Lung (tissue), 17 donors: ENCODE measurements at places on chromosomes 5 and 9. TPM values are rescaled to one million over a fixed set of nuclear protein-coding genes. Genes with fewer than 3 reads are reported as not detected.

Gene CCDC171
- total RNA-seq: 3.8 TPM

DNA sequence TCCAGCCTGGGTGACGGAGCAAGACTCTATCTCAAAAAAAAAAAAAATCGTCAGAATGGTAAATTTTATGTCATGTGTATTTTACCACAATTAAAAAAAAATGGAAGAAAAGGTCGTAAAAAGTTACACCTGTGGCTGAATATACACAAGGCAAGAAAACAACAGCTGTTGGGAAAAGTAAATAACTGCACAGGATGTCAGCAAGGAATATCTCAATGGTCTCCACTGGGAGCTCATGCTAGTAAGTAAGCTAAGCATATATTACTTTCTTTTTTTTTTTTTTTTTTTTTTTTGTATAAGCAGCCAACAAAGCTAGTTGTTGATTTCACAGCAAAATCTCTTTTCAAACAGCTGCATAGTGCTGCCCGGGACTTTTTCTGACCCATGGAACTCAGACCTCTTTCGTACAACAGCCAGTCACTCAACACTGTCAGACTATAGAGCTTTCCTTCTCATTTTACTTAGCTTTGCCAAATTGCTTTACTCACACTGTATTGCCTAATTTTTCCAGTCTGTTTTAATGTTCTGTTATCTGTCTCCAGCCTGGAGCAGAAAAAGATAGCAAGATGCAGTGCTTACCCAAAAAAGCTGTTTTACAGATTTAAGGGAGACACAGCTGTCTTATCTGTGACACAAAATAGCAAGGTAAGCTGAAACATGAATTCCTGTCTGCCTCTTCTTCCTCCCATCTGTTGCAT lies 175.9 kb downstream of the ENC1 start:
- peak; percentile 96 for DNase-seq

GRCh38 chr5:96752341-96753016 lies 55.3 kb downstream of the ERAP1 start:
- peak; percentile 21 for DNase-seq

- no peak for DNase-seq
Observed at GRCh38 chr5:87121304-87122150, 146.2 kb upstream of the RASA1 start.

- no peak for DNase-seq
Observed at GRCh38 chr5:135831851-135832555, 2.5 kb upstream of the SLC25A48 start.

DNA sequence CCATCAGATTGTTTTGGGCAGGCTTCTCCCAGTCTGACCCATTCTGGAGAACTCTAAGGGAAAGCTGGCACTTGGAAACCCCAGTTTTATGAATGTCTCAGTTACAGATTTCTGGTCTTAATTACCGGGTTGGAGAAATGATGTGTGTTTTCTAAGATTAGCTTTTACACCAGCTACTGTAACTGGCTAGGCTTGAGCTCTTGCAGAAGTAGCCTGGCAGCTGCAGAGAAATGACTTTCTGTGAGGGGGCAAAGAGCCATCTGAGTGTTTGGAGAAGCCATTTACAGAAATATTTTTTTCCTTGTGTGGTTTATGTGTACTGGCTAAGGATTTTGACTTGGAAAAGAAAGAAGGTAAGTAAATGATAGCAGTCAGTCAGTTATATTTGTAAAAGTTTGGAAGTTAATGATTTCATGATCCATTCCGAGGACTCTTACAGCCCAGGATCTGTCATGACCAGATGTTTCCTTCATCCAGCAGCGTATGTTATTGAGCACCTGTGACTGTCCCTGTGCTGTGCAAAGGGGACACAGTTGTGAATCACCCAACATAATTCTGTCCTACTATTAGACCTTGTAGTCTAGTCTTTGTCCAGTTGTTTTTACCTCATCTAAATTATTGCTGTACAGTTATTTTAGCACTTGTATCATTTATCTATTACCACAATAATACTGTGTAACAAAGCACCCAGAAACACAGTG lies 53.7 kb upstream of the GDNF start:
- no peak for DNase-seq

- no peak for DNase-seq
Observed at GRCh38 chr9:132669319-132669697, 475 bp downstream of the DDX31 start.

- DNase-seq: no peak
Observed at GRCh38 chr5:123717139-123717538, 205.2 kb downstream of the CSNK1G3 start.

GRCh38 chr9:130301483-130302286 lies 36.1 kb downstream of the HMCN2 start:
- DNase-seq: no peak

Gene PCDHGA10
- total RNA-seq: 5.7 TPM

DNA sequence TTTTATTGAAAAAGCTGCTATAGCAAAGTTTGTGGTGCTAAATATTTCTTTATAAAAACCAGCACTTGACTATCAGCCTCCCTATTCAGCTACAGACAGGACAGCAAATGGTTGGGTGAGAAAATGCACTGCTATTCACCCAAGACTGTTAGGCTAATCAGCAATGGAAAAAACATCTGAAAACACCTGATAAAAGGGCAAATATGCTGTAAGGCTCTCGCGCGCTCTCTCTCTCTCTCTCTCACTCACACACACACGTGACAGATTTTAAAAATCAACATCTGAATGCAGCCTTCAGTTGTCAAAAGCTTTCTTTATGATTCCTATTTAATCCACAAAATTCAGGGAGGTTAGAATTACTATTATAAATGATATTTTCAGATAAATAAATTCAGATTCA lies 80.2 kb downstream of the HTR4 start:
- DNase-seq: no peak

Gene IRX2
- total RNA-seq: 60.8 TPM

Gene TTC16
- total RNA-seq: 4.0 TPM

DNA sequence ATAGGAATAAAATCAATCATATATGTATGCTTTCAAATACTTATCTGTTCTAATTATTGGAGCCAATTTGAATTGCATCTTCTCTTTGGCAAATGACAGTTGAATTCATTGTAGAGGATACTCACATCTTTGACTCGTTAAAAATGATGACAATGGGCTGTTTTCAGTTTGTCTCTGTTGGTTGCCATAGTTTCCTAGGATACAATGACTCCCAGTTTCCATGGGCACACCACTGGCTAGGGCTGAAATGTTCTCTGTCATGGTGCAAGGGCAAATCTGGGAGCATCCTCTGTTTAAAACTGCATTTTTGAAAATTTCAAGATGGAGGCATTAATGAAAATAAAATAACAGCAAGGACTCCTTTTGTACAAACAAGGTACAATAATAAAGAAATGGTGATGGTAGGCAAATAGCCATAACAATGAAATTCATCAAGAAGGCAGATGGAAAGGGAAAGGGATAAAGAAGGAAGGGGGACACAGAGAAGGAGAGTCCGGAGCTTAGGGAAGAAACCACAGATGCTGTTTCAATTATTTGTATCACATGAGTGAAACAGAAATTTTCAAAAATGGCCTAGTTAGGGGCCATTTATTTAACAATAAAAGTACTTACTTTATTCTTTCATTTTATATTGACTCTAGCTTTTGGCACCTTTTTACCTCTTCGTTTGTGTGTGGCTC lies 378.8 kb upstream of the SEMA6A start:
- DNase-seq: no peak

DNA sequence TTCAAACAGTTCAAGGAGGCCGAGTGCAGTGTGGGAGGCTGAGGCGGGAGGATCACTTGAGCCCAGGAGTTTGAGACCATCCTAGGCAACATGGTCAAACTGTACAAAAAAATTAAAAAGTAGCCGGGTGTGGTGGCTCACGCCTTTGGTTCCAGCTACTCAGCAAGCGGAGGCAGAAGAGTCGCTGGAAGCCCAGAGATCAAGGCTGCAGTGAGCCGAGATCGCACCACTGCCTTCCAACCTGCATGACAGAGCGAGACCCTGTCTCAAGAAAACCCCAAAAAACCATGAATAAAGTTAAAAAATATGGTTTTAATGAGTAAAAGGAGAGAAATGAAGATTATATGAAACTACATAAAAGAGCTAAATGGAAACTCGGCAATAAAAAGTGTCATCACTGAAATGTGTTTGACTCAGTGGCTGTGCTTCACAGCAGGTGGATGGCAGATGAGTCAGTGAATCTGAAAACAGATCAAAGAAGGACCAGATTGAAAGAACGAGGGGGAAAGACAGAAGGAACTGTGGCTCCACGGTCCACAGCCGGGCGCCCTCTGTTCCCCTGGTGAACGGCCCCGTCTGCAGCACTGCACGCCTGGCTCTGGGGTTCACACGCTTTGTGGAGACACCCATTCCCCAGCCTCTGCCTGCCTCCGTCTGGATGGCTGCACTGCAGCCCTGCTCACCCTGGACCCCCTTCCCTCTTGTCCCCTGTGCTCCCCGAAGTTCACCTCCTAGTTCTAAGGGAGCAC lies 25.1 kb downstream of the EXD3 start:
- no peak for DNase-seq

DNA sequence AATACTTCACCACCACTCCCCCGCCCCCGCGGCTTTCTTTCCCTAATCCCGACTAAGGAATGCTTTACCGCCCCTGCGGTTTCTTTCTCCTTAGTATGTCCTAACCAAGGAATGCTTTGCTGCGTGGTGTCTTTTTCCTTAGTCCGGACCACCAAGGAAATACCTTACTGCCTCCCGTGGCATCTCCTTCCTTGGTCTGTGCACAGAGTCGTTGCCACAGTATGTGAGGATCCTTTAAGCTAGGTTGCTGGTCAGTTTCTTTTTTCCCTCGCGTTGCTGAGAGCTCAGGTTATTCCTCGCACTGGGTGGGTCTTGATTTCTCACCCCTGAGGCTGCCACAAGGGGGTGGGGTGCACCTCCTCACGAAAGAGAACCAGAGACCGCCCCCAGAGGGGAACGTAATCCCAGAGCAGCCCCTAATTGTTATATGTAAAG lies 309.4 kb downstream of the NR3C1 start:
- peak; percentile 44 for DNase-seq

GRCh38 chr5:156589946-156590216 lies 260.2 kb upstream of the PPP1R2B start:
- no peak for DNase-seq

Gene ADAMTS19
- 7.8 TPM for total RNA-seq

Gene PKD2L2
- total RNA-seq: not detected

- no peak for DNase-seq
Observed at GRCh38 chr5:89597878-89598277, 714.9 kb upstream of the MEF2C start.

Gene ECM2
- 3.1 TPM for total RNA-seq

Gene TLX3
- total RNA-seq: not detected

- no peak for DNase-seq
Observed at GRCh38 chr9:135447126-135447525, 32.5 kb upstream of the PPP1R26 start.

Gene B4GALT1
- 114 TPM for total RNA-seq

- DNase-seq: no peak
Observed at GRCh38 chr5:109387408-109387974, 22.3 kb downstream of the PJA2 start.

Gene MAMDC4
- 5.6 TPM for total RNA-seq

DNA sequence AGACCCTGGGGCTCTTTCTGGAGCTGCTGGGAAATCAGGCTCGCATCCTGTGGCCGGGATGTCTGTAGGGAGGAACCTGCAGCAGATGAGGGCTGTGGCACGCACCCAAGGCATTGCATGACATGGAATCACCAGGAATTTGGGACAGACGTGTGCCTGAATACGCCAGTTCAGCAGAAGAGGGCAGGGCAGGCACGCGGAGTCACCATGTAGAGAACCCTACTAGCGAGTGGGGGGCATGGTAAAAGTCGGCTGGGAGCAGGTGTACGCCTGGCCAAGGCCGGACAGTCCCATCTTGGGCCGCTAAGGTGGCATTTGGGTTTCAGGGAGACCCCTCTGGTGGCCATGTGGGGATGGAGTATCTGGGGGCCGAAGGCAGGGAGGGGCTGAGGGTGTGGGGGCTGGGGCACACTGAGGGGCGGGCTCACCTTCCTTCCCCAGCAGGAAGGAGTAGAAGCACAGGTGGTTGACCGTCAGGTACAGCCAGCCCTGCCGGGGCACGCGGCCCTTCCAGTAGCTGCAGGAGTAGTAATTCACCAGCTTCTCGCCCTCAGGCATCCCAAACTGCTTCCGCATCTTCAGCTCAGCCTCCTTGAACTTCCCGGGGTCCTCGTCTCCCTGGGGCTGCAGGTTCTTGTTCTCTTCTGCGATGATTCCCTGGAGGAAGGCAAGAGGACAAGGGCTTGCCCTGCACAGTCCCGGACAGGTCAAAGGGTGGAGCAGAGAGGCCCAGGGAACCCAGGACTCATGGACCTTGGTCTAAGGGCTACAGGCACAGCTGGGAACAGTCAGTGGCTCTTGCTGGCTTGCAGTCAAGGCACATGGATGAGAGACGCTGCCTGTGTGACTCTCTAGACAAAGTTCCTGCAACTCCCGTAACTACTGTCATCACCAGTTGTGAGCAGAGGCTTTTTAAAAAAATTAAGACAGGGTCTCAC lies 13.5 kb downstream of the TBC1D9B start:
- DNase-seq: no peak

DNA sequence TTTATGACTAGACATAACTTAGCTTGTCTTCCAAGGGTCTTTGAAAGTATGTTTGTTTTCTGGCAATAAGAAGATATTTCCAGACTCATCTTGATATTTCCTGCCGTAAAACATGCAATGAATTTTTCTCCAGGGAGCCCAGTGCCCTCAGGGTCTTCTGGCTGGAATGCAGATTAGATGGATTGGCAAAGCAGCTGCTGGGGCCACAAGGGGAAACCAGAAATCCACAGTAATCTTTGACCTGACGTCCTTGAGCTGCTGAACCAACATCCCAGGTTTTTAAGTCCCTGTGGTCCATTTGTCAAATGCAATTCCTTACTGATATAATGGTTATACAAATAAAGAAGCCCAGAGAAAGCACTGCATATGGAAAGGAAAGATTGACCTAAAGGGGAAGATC lies 93.0 kb downstream of the THBS4 start:
- no peak for DNase-seq

GRCh38 chr5:170745481-170746071 lies 37.9 kb upstream of the GABRP start:
- DNase-seq: peak; percentile 31

GRCh38 chr5:113162770-113163169 lies 186.2 kb downstream of the DCP2 start:
- no peak for DNase-seq

Gene NTRK2
- total RNA-seq: 14.4 TPM

GRCh38 chr9:111975709-111976108 lies 79.1 kb downstream of the UGCG start:
- no peak for DNase-seq

Gene PSD2
- 0.20 TPM for total RNA-seq

DNA sequence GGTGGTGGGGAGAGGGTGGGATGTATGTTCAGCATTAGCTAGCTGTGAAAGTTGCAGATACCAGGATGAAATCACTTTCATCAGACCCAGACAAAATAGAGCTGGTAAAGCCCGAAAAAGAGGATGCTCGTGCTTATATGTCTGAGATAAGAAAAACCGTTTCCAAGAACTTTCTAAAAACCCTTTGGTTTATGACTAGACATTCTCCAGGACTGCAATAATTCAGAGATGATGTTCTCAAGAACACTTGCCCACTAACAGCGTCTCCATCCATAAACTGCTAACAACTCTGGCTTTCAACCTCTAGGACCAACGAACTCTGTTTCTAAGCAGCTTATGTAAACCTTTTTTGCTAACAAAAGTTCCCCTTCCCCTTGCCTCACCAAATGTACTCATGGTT lies 8.4 kb upstream of the AMACR start:
- DNase-seq: no peak

GRCh38 chr5:138702166-138703077 lies 50.8 kb upstream of the CTNNA1 start:
- DNase-seq: no peak

- DNase-seq: no peak
Observed at GRCh38 chr9:28539434-28540070, 966.3 kb upstream of the C9orf72 start.

Gene PCDHAC2
- 5.2 TPM for total RNA-seq

Gene CMYA5
- 12.3 TPM for total RNA-seq

Gene PPIC
- 40.3 TPM for total RNA-seq
